Muscle of arm (tissue), 14 donors: ENCODE measurements at places on chromosomes 5 and 9. TPM values are rescaled to one million over a fixed set of nuclear protein-coding genes. Genes with fewer than 3 reads are reported as not detected.
A peak's percentile ranks its signal among the peaks of the same experiment; 100 is the strongest.

The BARHL1 gene
- not detected for polyA plus RNA-seq

The PCDHGC4 gene
- 1.8 TPM for polyA plus RNA-seq

GRCh38 chr5:176629853-176630680 is at the start of the genes EIF4E1B and SNCB:
TSS of gene EIF4E1B (plus strand) at chr5:176630675. CDS start at chr5:176642788, 12,113 bp downstream.
TSS of gene SNCB (minus strand) at chr5:176630534. CDS start at chr5:176629654, 880 bp downstream.
- no peak for DNase-seq

The SH3GL2 gene
- polyA plus RNA-seq, result 0.13 TPM

The EIF4EBP3 gene
- polyA plus RNA-seq, result 5.0 TPM

DNA sequence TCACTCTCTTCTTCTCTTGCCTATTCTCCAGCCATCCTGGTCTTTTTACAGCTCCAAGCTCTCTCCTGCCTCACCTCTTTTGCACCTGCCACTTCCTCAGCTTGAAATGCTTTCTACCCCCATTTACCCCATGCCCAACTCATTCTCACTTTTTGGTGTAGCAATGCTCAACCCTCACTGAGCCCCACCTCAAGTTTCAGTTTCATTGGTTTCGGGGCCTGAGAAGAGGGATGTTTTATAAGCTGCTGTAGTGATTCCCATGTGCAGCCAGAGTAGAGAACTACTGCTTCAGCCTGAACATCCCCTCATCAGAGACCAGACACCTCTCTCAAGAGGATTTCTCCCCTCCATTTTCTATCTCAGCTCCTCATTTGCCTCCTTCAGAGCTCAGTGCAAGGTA is 45.2 kb upstream of the FYB1 start:
- DNase-seq, result no peak

The CARTPT gene
- not detected for polyA plus RNA-seq

The PRDM12 gene
- polyA plus RNA-seq, result not detected

The ATP10B gene
- 5.4 TPM for polyA plus RNA-seq

DNA sequence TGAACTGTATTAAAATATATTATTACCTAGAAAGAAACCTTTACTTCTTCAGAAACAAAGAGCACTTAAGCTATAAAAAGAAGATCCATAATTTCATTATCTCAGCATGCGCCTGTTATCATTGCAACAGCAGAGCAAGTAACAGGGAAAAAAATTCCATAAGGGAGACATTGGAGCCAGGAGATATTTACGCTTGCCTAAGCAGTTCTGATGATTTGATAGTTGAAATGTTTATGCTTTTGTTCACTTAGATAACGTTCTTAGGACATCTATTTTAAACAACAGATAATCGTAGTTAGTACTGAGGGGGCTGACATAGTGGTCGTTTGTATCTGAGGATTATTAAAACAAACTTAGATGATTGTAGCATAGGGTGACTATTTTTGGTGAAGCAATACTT is 252.5 kb downstream of the NNT start:
- no peak for DNase-seq

The SPATA31A3 gene
- not detected for polyA plus RNA-seq

GRCh38 chr5:161865510-161865909 is 17.6 kb downstream of the GABRA1 start:
- DNase-seq, result no peak

DNA sequence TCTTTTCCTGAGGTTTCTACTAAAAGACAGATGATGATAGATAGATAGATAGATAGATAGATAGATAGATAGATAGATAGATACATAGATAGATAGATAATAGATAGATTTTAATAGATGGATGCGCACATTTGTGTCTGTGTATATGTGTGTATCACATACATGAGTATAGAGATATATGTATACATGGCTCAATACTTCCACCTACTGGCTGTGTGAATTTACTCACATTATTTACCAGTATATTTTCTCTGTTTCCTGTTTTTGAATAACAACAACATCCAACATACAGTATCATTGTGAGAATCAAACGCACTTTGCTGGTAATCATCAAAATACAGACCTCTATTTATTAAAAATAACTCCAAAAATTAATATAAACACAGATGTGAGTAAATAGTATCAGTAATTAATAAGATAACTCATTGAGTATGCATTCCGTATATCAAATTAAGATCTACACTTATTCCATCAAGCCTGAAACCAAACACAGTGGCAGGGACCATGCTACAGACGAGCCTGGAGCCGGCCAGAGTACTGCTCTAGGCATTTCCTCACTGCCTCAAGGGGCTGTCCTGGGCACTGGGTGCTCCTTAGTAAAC is 338.0 kb downstream of the SEMA5A start:
- peak; percentile 66 for DNase-seq

GRCh38 chr5:14217587-14217986 is 74.4 kb downstream of the TRIO start:
- no peak for DNase-seq

GRCh38 chr9:129073404-129073803 is 7.5 kb upstream of the DOLPP1 start:
- no peak for DNase-seq

The CYFIP2 gene
- polyA plus RNA-seq, result 8.3 TPM

DNA sequence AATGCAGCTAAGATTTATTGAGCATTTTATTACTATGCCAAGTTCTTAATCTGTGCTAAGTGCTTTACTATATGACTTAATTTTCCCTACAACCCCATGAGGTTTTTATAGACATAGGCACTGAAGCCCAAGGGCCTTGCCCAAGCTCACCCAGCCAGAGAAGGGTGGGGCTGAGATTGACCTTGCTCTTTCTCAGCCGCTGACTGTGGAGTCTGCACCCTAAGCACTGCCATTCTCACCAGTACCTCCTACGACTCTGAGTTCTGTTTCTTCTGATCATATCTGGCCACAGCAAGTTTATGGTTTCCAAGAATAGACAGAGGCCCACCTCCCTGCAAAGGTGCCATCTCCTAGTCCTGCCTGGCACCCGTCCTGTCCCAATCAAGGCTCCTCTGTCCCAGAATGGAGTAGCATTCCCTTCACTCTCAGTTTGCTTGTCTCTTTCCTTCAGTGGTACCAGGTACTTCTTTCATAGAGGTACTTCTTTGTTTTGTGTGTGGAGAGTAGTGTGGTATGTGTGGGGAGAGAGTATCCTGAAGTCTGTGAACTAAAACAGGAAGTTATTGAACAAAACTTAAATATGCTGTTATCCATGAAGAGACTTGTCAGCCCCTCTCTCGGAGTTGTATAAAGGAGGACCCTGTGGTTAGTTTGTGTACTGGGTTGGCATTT is 42.6 kb downstream of the CSF1R start:
- no peak for DNase-seq

GRCh38 chr5:153276151-153276550 is 214.3 kb upstream of the GRIA1 start:
- DNase-seq, result peak; percentile 33

DNA sequence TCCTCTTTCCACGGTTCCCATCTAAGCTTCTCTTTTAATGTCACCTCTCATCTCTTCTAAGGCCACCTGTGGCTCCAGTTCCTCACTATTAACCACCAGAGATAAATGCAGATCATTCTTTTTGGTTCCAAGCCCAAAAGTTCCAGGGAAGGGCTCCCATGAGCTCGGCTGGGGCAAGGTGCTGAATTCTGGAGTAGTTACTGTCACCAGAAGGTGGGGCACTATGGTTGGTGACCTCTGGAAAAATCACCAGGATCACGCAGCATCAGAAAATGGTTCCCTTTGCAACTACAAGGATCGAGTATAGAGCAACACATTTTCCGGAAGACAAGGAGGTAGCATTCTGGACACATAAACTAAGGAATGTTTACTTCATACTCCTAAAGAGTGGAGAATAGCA is 528.7 kb upstream of the DAP start:
- no peak for DNase-seq

The SURF6 gene
- polyA plus RNA-seq, result 18.6 TPM

DNA sequence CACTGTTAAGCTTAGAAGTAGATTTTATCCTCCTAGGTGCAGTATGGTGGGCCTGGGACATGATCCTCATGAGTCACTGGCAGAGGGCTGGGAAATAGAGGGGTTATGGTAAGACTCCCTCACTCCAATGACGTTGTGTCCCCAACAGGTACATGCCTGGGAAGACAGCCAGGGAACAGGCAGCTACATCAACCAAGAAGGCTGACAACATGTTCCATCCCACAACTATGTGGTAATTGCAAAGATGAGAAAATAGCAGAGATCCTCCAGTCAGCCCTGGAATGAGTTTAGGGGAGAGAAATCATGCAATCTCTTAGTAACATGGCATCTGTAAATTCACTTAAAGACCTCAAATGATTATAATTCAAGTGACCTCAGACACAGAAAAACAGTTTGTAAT is 114.4 kb upstream of the LIFR start:
- no peak for DNase-seq

The NDOR1 gene
- not detected for polyA plus RNA-seq

The GBA2 gene
- polyA plus RNA-seq, result 53.7 TPM

The LAMC3 gene
- 2.1 TPM for polyA plus RNA-seq

GRCh38 chr5:179192185-179192890 is 132.2 kb downstream of the ZNF354C start:
- DNase-seq, result no peak

DNA sequence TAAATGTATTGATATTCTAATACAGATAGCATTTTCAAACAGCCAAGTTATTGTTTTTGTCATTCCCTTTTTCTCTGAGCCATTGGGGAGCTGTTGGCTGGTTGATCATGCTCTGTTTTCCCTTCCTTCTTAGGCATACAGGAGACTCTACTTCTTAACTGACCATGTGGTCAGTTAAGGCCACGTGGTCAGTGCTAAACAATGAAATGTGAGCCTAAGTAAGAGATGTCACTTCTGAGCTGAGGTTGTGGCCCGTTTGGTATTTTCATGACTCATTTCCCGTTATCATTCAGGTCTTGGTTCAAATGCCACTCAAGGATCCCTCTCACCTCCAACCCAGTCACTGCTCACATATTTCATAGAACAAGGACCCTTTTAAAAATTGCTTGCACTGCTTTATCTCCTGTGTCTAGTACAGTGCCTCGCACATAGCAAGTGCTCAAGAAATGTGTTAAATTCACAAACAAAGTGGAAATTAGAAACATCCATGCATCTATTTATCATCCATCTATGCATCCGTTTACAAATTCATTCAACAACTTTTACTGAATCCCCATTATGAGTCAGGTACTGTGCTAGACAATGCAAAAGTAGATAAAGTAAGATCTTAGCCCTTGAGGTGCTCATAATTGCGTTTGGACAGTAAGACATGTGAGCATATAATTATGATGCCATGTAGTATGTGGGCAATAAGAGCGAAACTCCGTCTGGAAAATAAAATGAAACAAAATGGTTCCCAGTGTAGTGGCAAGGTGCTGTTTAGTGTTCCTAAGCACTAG is 50.7 kb downstream of the ARRDC3 start:
- DNase-seq, result no peak

DNA sequence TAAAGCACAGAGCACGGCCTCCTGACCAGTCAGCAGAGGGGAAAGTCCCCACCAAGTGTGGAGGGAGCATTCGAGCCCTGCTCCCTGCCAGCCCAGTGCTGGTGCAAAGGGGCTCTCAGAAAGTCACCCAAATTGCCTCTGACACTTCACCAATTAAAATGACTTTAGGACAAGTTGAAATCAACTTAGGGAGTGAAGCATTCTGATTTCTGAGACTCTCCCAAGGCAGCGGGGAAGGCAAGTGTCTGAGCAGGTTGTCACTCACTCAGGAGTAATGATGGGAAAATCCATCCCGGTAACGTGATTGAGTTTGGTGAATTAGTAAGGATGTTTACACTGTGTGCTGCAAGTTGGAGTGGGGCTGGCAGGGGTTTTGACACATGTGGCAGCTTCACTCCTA is 73.7 kb downstream of the PCDH1 start:
- no peak for DNase-seq

DNA sequence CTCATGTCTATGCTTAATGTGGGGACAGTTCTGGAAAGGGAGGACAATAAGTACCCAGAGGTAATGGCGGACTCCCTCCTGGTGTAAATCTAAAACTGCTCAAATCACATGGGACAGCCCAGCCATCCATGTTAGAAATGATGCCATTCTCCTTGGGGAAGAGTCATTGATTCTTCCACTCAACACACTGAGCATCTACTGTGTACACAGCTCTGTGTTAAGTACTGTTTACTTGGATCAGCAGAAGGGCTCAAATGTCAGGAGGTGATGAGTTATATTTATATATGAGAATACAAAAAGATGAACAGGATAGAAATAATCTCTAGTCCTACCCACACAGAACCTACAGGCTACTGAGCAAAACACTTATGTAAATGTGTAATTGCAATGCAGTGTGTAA is 31.8 kb upstream of the NANS start:
- no peak for DNase-seq

DNA sequence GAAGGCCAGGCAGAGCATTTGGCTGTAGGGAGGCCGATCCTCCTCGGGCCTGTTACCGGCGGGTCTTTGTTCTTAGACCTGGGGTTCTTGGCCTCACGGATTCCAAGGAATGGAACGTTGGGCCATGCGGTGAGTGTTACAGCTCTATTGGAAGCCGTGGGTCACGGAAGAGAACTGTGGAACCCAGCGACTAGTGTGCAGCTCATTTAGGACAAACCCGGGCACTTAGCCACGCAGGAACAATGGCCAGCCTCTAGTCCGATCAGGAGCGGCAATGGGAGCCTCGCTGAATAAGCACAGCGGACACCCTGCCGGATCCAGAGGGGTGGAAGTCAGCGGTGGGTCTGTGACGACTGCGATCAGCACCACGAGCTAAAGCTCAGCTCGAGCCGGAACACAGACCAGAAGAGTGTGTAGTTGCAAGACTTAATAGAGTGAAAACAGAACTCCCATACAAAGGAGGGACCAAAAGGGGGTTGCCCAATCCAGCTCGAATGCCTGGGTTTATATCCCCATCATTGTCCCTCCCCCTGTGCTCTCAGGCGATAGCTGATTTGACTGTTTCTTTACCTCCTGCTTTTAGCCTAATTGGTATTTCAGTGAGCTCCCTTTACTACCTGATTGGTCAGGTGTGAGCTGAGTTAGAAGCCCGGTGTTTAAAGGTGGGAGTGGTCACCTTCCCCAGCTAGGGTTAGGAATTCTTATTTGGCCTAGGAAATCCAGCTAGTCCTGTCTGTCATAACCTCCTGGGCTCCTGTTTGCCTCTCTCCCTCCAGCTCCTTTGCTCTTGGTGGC is 53.7 kb upstream of the RPL26L1 start:
- no peak for DNase-seq

GRCh38 chr9:96868709-96869108 is 14.4 kb upstream of the ZNF782 start:
- DNase-seq, result no peak

The C5orf15 gene
- polyA plus RNA-seq, result 76.1 TPM

- peak; percentile 38 for DNase-seq
These were observed 182.4 kb downstream of the SEMA5A start for GRCh38 chr5:9363449-9363848.

The ABO gene
- not detected for polyA plus RNA-seq

- no peak for DNase-seq
These were observed 55.1 kb downstream of the ABCA1 start for GRCh38 chr9:104872656-104873488.

The BRINP1 gene
- polyA plus RNA-seq, result not detected

DNA sequence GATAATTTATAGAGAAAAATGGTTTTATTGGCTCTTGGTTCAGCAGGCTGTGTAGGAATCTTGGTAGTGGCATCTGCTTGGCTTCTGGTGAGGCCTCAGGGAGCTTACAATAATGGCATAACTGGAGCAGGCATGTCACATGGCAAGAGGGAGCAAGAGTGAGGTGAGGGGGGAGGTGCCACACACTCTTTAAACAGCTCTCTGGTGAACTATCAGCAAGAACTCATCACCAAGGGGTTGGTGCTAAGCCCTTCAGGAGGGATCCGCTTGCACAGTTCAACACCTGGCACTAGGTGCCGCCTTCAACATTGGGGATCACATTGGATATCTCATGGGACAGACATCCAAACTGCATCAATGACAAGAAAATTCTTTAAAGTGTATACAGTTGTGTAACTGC is 10.5 kb downstream of the GPBP1 start:
- no peak for DNase-seq

The FLT4 gene
- 6.1 TPM for polyA plus RNA-seq

The BASP1 gene
- 67.5 TPM for polyA plus RNA-seq

The CAPSL gene
- polyA plus RNA-seq, result not detected
